Pancreas (tissue), 10 donors: ENCODE measurements at places on chromosomes 5 and 9.

DNA sequence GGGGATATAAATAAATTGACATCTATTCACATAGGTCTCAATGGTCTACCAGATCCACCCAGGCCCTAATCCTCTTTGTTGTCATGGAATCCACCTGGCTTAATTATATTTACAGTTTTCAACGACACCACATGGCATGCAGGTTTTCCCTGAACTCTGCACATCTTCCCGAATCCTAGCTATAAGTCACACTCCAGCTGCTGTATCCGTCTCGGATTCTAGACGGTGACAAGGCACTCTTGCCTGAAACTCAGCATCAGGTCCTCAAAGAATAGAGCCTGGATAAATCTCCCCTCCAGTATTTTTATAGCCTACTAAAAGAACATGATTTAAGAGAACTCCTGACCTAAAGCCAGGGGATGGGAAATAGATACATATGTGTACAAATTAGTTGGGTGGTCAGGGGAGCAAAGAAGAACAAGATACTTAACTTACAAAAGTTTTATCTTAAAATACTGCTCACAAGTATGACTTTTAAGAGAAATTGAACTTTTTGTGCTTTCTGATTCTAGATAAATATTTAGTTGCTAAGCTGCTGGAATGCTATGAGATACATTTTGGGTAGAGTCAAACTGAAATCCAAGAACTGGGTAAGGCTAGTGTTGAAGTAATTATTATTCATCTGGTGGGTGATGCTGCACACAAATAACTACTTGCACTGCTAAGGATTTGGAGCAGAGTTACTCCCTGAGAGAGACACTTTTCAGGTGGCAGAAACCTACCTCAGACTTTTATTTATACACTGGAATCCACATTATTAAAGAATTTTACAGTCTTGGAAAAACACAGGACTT lies 187.3 kb downstream of the EFNA5 start:
- no peaks in the 10 kb centered on the region for H3K27me3 ChIP-seq
- no peaks in the 10 kb centered on the region for H3K36me3 ChIP-seq
- no peak overlapping the region for H3K4me3 ChIP-seq
- no peak for DNase-seq
- H3K4me1 ChIP-seq, result no peaks in the 10 kb centered on the region

DNA sequence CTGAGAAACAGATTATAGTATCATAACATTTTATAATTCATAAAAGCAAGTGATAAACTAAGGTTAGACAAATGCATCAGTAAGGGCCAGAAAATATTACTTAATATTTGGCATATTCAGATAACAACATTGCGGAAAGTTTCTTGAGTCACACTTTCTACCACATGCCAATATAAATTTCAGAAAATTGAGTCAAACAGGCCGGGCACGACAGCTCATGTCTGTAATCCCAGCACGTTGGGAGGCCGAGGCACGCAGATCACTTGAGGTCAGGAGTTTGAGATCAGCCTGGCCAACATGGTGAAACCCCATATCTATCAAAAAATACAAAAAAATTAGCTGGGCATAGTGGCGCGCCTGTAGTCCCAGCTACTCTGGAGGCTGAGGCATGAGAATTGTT lies 47.1 kb downstream of the SLC38A9 start:
- DNase-seq, result no peak
- no peaks in the 10 kb centered on the region for H3K4me1 ChIP-seq
- no peak overlapping the region for H3K27ac ChIP-seq
- no peaks in the 10 kb centered on the region for H3K27me3 ChIP-seq

GRCh38 chr5:127919006-127919796 lies 164.4 kb upstream of the SLC12A2 start:
- DNase-seq, result no peak
- peaks cover 3% of the 10 kb centered on the region for H3K4me1 ChIP-seq
- no peak overlapping the region for H3K4me3 ChIP-seq
- H3K27me3 ChIP-seq, result no peaks in the 10 kb centered on the region
- no peak overlapping the region for H3K27ac ChIP-seq

DNA sequence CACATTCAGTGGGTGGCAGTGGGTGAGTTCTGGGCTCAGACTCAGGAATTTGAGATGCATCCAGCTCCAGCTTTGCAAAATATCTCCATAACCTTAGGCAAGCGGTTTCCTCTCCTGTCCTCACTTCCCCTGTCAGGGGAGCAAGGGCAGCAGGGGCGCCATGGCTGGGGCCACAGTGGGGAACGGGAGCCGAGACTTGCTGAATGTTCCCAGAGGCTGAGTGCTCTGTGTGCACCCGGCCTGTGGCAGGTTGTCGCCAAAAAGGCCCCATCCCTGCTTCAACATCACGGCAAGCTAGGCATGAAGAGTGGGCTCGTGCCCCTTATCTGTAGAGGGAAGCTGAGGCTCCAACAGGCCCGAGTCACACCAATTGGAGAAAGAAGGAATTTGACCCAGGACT lies 268.8 kb downstream of the NSG2 start:
- H3K4me3 ChIP-seq, result no peak overlapping the region
- no peaks in the 10 kb centered on the region for H3K36me3 ChIP-seq
- H3K27me3 ChIP-seq, result no peaks in the 10 kb centered on the region
- no peaks in the 10 kb centered on the region for H3K4me1 ChIP-seq

- H3K4me1 ChIP-seq, result no peaks in the 10 kb centered on the region
- no peak overlapping the region for H3K4me3 ChIP-seq
- DNase-seq, result no peak
- H3K36me3 ChIP-seq, result no peaks in the 10 kb centered on the region
- no peak overlapping the region for H3K27ac ChIP-seq
- no peaks in the 10 kb centered on the region for H3K27me3 ChIP-seq
Measured at GRCh38 chr5:160507221-160507721, 85.6 kb downstream of the PTTG1 start.

- no peaks in the 10 kb centered on the region for H3K36me3 ChIP-seq
- no peak overlapping the region for H3K27ac ChIP-seq
- H3K27me3 ChIP-seq, result no peaks in the 10 kb centered on the region
- no peak for DNase-seq
- H3K4me1 ChIP-seq, result no peaks in the 10 kb centered on the region
- H3K4me3 ChIP-seq, result no peak overlapping the region
Measured at GRCh38 chr9:107633406-107633805, 143.8 kb upstream of the KLF4 start.

DNA sequence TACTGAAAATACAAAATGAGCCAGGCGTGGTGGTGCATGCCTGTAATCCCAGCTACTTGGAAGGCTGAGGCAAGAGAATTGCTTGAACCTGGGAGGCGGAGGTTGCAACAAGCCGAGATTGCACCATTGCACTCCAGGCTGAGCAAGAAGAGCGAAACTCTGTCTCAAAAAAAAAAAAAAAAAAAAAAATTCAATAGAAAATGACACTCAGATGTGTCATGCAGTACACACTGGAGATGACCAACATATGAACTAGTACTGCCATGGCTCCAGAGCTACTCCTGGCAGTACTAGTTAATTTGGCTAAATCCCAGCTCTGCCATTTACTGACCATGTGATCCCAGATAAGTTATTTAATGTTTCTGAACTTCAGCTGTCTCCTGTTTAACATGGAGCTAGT lies 7.3 kb downstream of the ATOX1 start:
- no peaks in the 10 kb centered on the region for H3K27me3 ChIP-seq
- H3K36me3 ChIP-seq, result no peaks in the 10 kb centered on the region
- no peak for DNase-seq
- peaks cover 8% of the 10 kb centered on the region for H3K4me1 ChIP-seq
- H3K4me3 ChIP-seq, result no peak overlapping the region

DNA sequence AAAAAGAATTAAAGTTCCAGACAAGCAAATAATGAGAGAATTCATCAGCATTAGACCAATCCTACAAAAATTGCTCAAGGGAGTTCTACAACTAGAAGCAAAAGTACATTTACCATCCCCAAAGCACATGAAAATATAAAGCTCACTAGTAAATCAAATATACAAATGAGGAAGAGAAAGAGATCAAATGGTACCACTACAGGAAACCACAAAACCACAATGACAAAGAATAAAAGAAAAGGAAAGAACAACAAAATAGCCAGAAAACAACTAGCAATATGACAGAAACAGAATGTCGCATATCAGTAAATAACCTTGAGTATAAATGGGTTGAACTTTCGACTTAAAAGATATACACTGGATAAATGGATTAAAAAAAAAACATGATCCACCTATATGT lies 739.0 kb downstream of the DTWD2 start:
- H3K4me1 ChIP-seq, result no peaks in the 10 kb centered on the region
- H3K4me3 ChIP-seq, result no peak overlapping the region
- no peak overlapping the region for H3K27ac ChIP-seq
- no peak for DNase-seq
- H3K36me3 ChIP-seq, result no peaks in the 10 kb centered on the region
- no peaks in the 10 kb centered on the region for H3K27me3 ChIP-seq

DNA sequence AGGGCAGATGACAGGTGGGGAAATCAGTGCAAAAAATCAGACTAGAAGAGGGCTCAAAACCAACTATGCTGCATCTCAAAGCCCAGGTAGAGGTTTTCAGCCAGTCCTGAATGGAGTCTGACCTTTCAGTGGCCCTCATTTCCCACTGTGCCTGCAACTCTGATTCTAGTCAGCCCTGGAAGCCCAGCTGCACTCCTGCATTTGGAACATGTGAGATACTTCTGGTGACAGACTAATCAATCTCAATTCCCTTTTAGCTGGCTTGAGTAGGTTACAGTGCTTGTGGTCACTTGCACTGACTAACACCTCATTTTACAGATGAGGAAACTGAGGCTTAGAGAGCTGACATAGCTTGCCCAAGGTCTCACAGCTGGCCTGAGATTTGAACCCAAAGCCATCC lies 7.9 kb upstream of the ACSL6 start:
- H3K27ac ChIP-seq, result no peak overlapping the region
- DNase-seq, result no peak
- H3K27me3 ChIP-seq, result no peaks in the 10 kb centered on the region
- H3K4me3 ChIP-seq, result no peak overlapping the region

DNA sequence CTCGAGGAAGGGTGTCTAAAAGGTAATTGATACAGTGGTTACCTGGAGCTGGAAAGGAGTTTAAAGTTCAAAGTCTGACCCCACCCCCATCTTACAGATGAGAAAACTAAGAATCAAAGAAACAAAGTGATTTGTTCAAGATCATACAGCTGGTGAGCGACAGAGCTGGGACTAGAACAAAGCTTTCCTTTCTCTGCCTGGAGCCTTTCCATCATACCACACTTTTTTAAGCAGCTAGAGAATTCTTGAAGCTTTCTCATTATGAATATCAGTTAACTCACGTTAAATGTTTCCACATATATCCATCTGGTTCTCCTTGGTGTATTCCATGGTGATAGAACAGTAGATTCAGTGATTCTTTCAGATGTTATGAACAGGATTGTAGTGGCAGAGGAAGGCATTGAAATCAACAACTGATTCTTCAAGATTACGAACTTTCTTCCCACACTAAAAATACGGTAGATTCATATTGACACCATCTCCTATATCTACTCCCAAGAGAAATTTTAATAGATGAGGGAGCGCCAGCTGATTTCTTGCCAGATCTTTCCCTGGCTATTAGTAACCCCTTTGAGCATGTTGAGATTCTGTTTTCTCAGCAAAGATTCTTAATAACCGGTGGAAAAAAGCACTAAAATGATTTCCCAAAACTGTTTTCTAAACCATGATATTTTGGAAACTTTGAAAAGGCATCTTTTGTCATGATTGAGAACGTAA lies 233.7 kb downstream of the ADAMTSL1 start:
- no peaks in the 10 kb centered on the region for H3K36me3 ChIP-seq
- H3K4me1 ChIP-seq, result no peaks in the 10 kb centered on the region
- H3K4me3 ChIP-seq, result no peak overlapping the region
- H3K27ac ChIP-seq, result no peak overlapping the region
- no peak for DNase-seq

GRCh38 chr9:98781588-98782383 lies 14.6 kb downstream of the ANKS6 start:
- no peaks in the 10 kb centered on the region for H3K36me3 ChIP-seq
- H3K4me3 ChIP-seq, result no peak overlapping the region
- no peak overlapping the region for H3K27ac ChIP-seq
- no peaks in the 10 kb centered on the region for H3K4me1 ChIP-seq

DNA sequence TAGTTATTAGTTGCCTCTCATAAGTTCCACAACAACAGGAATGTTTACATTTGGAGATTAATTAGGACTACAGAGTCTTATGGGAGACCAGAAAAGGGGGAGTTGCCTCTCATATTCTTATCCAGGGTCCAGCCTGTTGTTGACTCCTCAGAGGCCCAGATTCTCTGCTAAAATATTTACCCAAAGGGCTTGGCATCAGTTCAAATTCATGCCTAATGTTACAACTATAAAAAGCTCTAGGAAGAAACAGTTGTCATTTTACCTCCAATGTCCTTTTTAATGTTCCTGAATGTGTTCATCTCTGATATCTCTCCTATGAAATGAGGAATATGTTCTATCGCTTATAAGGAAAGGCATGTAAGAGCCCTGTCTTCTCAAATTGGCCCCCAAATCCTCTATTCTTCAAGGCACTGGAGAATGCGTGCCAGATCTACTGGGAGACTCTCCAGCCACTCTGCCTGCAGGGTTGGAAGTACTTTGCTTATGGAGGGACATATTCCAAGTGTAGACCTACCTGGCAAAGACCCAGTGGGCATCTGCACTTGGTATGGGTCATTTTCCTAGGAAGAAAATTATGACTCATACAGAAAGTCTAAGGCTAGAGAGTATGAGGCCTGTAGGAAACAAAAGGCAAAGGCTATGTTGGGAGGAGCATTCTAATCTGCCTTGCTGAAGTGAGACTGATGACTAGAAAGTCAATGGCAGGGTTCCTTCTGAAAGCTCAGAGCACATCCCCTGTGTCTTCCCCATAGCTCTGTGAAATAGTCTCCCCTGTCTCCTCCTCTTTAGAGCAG lies 192.6 kb downstream of the ESM1 start:
- no peak overlapping the region for H3K4me3 ChIP-seq
- H3K27me3 ChIP-seq, result no peaks in the 10 kb centered on the region

- no peaks in the 10 kb centered on the region for H3K36me3 ChIP-seq
- DNase-seq, result no peak
- H3K4me3 ChIP-seq, result no peak overlapping the region
- H3K27me3 ChIP-seq, result no peaks in the 10 kb centered on the region
- H3K27ac ChIP-seq, result no peak overlapping the region
Measured at GRCh38 chr9:4967523-4967922, 17.5 kb upstream of the JAK2 start.

GRCh38 chr5:39640552-39640951 lies 215.8 kb upstream of the DAB2 start:
- DNase-seq, result no peak
- no peak overlapping the region for H3K4me3 ChIP-seq
- no peaks in the 10 kb centered on the region for H3K36me3 ChIP-seq
- no peaks in the 10 kb centered on the region for H3K4me1 ChIP-seq
- H3K27ac ChIP-seq, result no peak overlapping the region
- no peaks in the 10 kb centered on the region for H3K27me3 ChIP-seq

GRCh38 chr5:170080786-170081445 lies 24.8 kb upstream of the FOXI1 start:
- no peaks in the 10 kb centered on the region for H3K4me1 ChIP-seq
- H3K27me3 ChIP-seq, result no peaks in the 10 kb centered on the region
- DNase-seq, result no peak

GRCh38 chr5:151132963-151133362 lies 24.6 kb downstream of the ANXA6 start:
- H3K4me3 ChIP-seq, result no peak overlapping the region
- H3K27me3 ChIP-seq, result no peaks in the 10 kb centered on the region
- H3K4me1 ChIP-seq, result no peaks in the 10 kb centered on the region
- no peaks in the 10 kb centered on the region for H3K36me3 ChIP-seq
- no peak for DNase-seq

GRCh38 chr9:99392986-99393385 lies 170.9 kb downstream of the SEC61B start:
- no peaks in the 10 kb centered on the region for H3K36me3 ChIP-seq
- no peak for DNase-seq
- no peak overlapping the region for H3K4me3 ChIP-seq
- no peaks in the 10 kb centered on the region for H3K27me3 ChIP-seq
- H3K27ac ChIP-seq, result no peak overlapping the region
- no peaks in the 10 kb centered on the region for H3K4me1 ChIP-seq
